ENCODE measurements at places on chromosomes 3 and 15.

DNA sequence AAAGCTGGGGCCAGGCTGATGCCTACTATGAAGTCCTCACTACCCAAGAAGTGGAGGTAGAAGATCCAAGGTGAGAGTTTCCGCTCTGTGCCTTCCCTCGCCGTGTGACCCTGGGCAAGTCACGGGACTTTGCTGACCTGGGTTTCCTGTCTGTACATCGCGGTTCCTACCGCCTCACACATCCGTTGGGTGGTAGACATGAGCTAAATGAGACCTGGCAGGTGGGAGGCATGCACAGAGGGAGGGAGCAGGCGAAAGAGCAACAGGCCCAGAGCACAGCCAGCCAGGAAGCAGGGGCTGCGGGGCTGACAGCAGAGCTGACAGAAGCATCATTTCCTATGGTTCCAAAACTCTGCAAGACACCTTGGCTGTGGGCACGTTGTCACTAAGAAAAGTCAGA is 157.3 kb upstream of the BHLHE40 start:
- no peak for DNase-seq

DNA sequence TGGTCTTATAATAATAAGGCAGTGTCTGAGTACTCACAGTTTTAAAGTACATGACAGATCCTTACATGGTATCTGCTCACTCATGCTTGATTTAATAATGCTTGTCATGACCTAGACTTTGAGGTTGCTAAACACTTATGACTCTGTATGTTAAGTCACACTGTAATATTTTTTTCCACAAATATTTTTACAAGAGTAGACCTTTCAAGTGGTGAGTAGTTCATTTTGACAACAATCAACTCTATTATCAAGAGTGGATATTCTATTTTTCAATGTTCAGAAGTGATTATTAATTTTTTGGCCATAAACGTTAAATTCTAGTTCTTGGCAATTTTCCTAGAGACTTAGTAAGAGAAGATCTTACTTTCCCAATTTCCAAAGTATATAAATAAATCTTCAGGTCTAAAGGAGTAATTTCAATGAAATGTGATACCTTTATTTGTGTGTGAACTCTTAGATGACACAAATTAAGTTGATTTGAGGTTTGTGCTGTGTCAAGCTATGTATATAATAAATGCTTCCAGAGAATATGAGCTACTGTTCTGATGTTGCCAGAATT is 104.5 kb downstream of the NLGN1 start:
- no peak for DNase-seq

GRCh38 chr3:33729993-33730392 is 11.9 kb upstream of the CLASP2 start:
- no peak for DNase-seq

GRCh38 chr3:100880072-100880471 is 113.1 kb downstream of the ABI3BP start:
- no peak for DNase-seq

- peak; percentile 46 for DNase-seq
Measured at GRCh38 chr3:179450901-179451264, 387 bp downstream of the GNB4 start.

DNA sequence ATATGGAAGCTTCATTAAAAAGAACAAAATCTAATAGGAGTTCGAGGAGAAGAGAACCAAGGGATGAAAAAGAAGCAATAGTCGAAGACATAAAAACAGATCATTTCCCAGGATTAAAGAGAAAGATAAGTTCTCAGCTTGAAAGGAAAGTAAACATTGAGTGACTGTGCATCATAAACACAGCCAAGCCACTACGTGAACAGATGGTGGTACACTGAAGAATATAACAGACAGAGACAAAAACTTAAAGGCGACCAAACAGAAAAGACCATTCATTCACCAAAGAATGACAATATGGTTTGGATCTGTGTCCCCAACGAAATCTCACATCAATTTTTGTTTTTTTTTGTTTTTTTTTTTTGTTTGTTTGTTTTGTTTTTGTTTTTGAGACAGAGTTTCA is 210.8 kb upstream of the LINGO1 start:
- no peak for DNase-seq

DNA sequence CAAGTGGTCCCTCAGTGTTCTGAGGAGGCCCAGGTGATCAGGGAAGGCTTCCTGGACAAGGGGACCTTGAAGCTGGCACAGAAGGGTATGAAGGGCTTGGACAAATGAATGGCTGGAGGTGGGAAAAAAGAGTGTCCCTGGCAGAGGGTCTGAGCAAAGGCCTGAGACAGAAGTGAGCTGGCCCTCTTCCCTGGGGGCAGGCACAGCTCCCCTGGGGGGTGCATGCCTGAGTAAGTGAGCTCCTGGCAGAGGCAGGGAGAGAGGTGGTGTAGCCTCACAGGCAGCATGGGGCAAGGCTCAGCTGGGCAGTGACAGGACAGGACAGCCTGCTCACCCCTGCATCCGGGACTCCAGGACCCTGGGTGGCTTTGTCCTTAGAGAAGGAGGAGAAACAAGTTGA is 5.4 kb upstream of the CACNA2D2 start:
- DNase-seq, result no peak

GRCh38 chr3:54349231-54349652 is 226.9 kb downstream of the CACNA2D3 start:
- no peak for DNase-seq

GRCh38 chr3:57100046-57100695 is 39.7 kb downstream of the SPATA12 start:
- DNase-seq, result peak; percentile 65

DNA sequence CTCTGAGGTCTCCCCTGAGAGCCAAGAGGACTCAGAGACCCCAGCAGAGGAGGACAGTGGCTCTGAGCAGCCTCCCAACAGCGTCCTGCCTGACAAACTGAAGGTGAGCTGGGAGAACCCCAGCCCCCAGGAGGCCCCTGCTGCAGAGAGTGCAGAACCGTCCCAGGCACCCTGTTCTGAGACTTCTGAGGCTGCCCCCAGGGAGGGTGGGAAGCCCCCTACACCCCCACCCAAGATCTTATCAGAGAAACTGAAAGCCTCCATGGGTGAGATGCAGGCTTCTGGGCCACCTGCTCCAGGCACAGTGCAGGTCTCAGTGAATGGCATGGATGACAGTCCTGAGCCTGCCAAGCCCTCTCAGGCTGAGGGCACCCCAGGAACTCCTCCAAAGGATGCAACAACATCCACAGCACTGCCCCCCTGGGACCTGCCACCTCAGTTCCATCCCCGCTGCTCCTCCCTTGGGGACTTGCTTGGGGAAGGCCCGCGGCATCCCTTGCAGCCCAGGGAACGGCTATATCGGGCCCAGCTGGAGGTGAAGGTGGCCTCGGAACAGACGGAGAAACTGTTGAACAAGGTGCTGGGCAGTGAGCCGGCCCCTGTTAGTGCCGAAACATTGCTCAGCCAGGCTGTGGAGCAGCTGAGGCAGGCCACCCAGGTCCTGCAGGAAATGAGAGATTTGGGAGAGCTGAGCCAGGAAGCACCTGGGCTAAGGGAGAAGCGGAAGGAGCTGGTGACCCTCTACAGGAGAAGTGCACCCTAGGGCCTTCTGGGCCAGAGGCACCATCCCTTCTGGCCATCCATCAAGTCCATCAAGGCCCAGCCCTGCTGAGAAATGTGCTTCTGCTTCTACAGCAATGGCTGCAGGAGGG is 23.6 kb downstream of the PLEKHO2 start:
- DNase-seq, result no peak

- DNase-seq, result no peak
Measured at GRCh38 chr3:48451270-48451669, 4.7 kb downstream of the ATRIP start.

DNA sequence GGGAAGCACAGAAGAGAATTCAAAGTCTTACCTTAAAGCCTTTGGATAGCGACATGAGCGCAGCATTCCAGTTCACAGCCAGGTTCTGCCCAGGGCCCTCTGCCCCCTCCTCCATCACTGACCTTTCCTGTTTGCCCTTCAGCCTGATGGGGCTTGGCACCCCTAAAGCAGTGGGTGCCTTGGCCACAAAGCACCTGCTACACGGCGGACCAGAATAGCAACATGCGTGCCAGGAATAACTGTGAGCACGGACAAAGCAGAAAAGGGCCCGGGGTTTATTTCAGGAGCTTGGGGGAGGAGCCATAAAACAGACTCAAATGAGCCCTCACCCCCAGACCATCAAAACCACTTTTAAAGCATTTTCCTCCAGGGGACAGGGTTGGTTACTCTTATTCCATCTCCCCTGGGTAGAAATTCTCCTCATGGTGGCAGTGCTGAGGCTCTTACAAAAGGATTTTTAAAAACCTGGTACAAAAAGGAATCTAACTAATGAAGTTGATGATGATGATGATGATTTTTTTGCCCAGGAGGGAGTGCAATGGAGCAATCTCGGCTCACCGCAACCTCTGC is 135.4 kb downstream of the KLF13 start:
- peak; percentile 14 for DNase-seq

DNA sequence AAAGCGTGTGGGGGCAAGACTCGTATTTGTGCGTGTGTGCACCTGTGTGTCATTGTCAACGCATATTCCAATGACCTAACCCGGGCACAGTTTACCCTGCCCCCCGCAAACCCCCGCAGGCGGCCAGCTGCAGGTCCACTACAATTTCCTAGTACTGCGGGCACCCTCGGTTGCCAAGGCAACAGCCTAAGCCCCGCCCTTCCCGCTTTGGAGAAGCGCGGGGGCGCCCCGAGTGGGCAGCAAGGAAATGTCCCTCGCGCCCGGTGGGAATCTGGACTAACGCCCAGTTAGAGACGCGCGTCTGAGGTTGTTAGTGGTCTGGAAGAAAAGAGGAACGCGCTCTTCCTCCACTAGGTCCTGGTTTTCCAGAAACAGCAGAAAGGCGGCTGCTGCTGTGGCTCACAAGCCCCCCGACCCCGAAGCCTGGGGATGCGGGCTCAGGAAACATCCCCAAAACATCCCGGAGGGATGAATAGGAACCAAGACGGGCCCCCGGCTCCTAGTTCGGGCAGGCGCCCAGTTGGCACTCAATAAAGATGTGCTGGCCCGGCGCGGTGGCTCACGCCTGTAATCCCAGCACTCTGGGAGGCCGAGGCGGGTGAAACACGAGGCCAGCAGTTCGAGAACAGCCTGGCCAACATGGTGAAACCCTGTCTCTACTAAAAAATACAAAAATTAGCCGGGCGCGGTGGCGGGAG is 1.1 kb downstream of the ABHD14A start:
- DNase-seq, result peak; percentile 75

- DNase-seq, result no peak
Measured at GRCh38 chr15:56672721-56673120, 60.6 kb downstream of the ZNF280D start.
